ENCODE measurements at places on chromosomes 3 and 15.
A peak's percentile ranks its signal among the peaks of the same experiment; 100 is the strongest.

DNA sequence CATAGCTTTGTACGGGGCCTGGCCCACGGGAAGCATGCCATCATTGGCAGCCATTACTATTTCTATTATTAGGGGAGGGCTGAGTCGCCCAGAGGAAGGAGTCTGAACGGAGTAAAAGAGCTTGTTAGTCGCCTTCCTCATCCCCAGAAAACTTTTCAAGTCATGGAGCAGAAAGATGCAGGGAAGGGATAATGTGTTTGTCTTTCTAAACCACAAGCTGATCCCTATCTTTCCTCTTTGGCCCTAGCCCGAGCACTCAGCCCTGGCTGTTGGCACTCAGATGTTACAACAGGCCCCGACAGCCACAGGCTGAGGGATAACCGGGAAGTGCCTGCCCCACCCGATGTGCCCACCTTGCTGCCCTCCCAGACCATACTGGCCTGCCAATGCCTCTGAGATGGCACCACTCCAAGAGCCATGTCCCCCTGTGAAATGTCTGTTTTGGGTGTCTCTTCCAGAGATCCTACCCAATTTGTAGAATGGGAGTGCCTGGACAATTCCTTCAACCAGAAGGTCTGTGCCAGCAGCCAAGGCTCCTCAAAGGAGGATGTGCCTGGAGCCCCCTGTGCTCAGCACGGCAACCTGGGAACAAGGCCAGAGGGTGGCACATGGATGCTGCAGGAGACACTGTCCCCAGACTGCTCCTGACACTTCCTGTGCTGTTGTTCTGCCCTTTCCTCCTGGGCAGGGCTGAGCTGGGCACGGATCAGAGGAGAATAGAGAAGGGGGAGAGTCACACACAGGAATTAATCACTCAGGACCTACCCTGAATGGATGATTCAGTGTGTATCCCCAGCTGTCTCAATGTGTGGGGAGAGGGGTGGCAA is 10.8 kb downstream of the PAK6 start:
- peak; percentile 90 for DNase-seq

- DNase-seq = no peak
These were observed 291.8 kb upstream of the GBE1 start for GRCh38 chr3:82053236-82053635.

DNA sequence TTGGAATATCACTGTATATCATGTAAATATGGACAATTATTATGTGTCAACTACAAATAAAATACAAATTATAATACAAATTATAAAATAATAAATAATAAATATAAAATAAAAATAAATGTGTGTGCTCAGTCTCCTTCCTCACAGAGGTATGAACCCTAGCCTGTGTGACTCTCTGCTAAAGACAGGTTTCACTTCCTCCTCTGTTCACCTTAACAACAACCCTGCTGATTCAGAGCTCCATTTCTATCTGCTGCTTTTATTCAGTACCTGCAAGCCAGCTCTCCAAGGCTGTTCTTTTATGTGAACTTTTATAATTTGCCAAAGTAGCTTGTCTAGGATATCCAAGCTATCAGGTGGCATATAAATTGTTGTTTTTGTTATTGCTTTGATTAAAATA is 610.7 kb upstream of the GRM7 start:
- DNase-seq = no peak

DNA sequence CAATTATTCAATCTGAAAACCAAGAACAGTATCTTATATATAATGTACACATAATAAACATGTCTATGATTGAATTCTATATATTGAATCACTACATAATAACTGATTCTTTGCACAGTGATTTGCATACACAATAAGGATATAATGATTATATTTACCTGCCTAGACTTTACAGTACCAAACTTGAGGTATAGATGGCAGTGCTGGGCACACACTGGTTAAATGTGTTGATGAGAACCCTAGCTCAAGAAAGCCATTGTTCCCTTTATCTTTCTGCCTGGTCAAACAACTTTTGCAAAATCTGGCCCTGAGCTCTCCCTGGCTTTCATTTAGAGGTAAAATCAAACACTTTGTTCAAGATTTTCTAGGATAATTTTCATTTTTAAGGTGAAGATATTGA is 697.7 kb downstream of the TUSC7 start:
- DNase-seq = peak; percentile 3

- peak; percentile 74 for DNase-seq
These were observed 194.6 kb downstream of the THRB start for GRCh38 chr3:24299806-24300626.

DNA sequence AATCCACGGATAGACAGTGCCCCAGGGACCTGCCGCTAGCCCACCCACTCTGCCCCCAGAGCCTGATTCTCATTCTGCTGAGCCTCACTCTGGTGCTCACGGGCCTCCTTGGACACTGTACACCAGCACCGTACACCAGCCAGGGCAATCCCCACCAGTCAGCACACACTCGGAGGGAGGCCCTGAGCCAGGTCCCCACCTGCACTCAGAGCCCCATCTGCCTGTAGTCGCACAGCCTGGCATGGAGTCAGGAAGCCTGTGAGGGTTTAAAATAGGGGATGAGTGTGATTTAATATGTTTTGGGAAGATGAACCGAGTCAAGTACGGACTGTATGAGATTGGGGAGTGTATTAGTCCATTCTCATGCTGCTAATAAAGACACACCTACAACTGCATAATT is 223.0 kb downstream of the SLCO3A1 start:
- DNase-seq = no peak

All from EH (cell line).